ENCODE measurements at places on chromosomes 6 and 20. TPM values are rescaled to one million over a fixed set of nuclear protein-coding genes. Genes with fewer than 3 reads are reported as not detected.

Gene FAM83B
- total RNA-seq: 0.28 TPM

Gene TOX2
- total RNA-seq: 1.4 TPM

Gene SALL4
- total RNA-seq: under 0.01 TPM

Gene STMND1
- total RNA-seq: not detected

Gene PRND
- not detected for total RNA-seq

Gene SAMD5
- under 0.01 TPM for total RNA-seq

Gene SASH1
- total RNA-seq: 71.7 TPM

Gene C6orf132
- 1.2 TPM for total RNA-seq

Data from regular cardiac myocyte (primary cell).